Activated CD8-positive, alpha-beta memory T cell treated with anti-CD3 and anti-CD28 coated beads for 48 hours (primary cell): ENCODE measurements at places on chromosomes 4 and X.

- DNase-seq = no peak
These were observed 125.0 kb downstream of the AKAP4 start for GRCh38 chrX:50075630-50076339.

DNA sequence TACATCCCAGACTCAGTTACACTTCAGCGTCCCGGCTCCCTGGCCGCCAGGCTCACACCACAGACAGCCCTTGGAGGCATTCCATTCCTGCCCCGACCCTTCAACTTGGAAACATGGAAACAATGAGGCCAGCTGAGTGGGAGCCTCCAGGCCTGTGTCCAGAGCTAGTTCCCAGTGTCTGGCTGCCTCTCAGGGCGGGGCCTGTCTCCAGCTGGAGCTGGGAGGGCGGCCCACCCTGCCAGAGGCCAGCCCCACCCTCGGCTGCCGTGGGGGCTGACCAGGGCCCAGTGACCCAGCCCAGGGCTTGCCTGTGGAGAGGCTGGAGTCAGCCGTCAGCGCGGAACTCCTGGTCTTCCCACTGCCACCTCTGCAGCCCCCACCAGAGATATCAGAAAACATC is 37.4 kb upstream of the SPON2 start:
- no peak for DNase-seq

DNA sequence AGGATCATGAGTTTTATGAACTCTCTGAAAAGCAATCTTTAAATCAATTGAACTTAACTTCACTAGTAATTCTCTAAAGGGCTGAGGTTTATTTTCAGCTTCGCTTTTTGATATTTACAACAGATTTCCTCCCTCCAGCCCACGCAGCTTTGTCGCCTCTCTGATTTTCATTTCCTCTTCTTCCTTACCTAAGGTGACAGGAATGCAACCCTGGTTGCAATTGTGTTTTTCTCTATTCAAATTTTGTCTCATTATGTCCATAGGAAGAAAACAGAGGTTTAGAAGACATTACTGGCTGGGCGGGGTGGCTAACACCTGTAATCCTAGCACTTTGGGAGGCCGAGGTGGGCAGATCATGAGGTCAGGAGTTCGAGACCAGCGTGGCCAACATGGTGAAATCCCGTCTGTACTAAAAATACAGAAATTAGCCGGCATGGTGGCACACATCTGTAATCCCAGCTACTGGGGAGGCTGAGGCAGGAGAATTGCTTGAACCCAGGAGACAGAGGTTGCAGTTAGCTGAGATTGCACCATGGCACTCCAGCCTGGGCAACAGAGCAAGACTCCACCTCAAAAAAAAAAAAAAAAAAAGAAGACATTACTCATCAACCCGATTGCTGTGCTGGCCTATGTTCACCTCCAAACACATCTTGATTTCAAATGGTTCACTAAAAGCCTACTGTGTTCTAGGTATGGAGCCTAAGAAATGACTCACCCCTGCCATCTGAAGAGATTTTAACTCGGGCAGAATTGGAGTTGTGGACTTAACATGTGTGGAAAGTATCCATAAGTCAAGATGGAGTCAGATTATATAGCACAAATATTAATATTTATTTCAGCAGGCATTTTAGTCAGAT is 36.8 kb downstream of the VSIG4 start:
- no peak for DNase-seq

DNA sequence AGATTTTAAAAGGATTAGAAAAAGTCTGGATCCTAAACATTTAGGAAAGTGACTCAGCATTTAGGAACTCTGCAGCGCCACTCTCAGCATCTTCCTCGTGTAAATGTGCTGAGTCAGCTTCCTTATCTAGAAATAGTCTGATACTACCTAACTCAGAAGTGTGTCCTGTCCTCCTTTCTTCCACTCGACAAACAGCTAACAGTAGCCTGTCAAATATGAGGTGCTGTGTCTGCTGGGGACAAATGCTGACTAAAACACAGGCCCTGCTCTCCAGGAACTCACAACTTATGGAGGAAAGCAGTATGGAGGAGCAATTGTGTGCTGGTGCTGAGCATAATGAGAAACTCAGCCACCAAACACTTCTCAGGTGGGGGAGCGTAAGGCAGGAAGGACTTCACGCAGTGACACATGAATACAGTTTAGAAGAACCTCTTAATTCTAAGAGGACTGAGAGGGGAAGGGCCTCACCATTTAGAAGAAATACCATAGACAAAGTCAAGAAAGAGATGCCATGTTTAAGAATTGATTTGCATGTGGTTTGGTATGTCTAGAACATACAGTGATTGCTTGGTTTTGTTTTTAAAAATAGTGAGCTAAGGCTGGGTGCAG is 125.3 kb downstream of the SOWAHB start:
- no peak for DNase-seq

GRCh38 chrX:30791296-30792278 is 97.5 kb downstream of the TAB3 start:
- no peak for DNase-seq
